ENCODE measurements at places on chromosomes 13 and 19.

DNA sequence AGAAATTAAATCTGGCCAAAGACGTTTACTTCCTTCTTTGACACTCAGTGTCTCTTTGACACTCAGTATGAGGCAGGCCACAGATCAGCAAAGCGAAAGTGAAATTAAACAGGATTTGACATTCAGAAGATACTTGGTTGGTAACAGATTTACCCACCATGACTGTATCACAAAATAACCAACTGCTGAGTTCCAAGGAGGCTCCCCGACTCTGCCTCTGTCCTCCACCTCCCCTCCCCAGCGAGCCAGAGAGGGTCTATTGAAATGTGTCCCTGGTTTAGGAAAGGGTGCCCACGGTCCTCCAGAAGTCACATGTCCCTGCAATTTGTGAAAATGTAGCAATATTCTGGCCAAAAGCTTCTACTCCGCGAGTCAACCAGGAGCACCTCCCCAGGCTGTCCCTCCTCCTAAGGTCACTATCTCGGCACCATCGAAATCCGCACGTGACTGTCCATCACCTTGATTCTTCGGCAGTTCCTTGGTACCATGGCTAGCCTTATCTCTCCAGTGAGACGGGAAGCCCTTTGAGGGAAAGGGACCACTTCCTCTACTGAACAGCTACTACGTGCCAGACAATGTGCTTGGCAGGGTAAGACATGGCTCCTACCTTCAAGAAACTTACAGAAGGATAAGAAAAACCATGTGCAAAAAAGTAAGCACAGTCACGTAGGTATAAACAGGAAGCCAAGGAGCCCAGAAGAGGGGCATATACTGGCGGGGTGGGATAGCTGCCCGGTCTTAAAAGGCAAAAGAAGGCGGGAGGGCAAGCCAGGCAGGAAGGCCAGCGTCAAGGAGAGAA is 1.5 kb downstream of the N4BP2L1 start:
- peak; percentile 34 for DNase-seq

DNA sequence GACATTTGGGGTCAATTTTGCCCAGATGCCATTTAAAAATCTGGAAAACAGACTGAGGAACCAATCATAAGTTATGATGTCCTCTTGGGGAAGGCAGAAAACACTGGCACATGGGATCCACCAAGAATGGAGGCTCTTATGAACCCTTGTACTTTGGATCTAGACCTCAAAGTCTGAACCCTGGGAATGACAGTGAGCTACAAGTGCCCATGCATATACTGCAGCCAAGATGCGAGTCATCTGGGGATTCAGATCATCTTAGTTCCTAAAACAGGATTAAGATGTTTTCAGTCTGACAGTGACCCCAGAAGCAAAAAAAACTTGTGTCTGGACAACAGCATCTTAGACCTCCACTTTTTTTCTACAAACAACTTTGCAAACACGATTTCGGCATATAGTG is 100.2 kb upstream of the SIAH3 start:
- peak; percentile 18 for DNase-seq

GRCh38 chr13:27425158-27425917 is 919 bp downstream of the GTF3A start:
- DNase-seq, result peak; percentile 19

GRCh38 chr19:1163283-1163933 is 10.7 kb downstream of the SBNO2 start:
- DNase-seq, result no peak

- DNase-seq, result peak; percentile 19
Observed at GRCh38 chr19:57816652-57817051, 1.9 kb upstream of the ZNF552 start.

DNA sequence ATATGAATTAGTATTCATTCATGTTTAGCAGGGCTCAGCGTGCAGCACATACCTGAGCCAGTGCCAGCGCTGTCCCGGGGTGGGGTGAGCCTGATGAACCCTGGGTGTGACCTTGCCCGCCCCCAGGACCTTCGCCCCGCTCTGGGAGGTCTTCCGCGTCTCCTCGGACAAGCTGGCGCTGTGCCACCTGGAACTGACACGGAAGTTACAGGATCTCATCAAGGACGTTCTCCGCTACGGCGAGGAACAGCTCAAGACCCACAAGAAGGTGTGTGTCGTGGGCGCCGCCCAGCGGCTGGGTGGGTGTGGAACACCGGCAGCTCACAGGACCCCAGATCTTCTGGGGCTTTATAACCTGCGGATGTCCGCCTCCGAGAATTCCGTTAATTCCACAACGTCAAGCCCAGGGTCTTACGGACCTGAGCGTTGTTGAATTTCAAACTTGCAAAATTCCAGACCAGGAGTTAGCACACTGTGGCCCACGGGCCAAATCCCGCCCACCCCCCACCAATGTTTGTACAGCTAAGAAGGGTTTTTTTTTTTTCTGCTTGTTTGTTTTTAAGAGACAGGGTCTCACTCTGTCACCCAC is 15.4 kb downstream of the FCHO1 start:
- DNase-seq, result peak; percentile 91

DNA sequence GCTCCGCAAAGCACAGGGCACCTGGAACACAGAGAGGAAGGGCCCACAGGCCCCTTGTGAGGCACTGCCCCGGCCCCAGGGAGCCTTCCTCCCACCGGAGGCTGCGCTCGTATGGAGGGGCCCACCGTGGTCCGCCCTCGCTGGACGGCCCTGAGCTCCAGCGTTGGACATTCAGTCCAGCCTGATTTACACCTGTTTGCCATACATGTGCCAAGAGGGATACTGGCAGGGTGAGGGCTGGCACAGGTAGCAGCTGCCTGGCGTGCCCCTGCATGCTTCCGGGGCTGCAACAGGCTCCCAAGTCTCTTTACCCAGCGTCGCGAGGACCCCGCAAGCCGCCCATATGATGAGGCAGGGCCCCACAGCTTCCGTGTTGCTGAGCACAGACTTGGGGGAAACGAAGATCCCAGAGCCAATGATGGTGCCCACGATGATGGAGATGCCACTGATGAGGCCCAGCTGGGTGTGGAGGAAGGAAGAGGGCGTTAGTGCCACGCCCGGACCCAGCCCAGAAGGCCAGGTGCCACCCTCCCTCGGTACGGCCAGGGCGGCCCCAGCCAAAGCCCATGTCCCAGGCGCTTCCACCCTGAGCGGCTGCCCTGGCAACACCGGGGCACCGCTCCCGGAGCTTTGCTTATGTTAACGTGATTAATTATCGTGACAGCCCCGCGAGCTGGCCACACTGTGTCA is 5.1 kb downstream of the SLC7A9 start:
- DNase-seq, result no peak

- no peak for DNase-seq
Observed at GRCh38 chr19:44892932-44893331, 1.9 kb downstream of the TOMM40 start.

GRCh38 chr13:39776439-39776838 is 121.0 kb downstream of the COG6 start:
- DNase-seq, result peak; percentile 60

- DNase-seq, result peak; percentile 50
Observed at GRCh38 chr13:51717786-51718398, 86.1 kb downstream of the DHRS12 start.

- DNase-seq, result peak; percentile 53
Observed at GRCh38 chr19:17757125-17757524, 5.8 kb downstream of the FCHO1 start.
